ENCODE measurements at places on chromosomes 13 and 19.
A peak's percentile ranks its signal among the peaks of the same experiment; 100 is the strongest.

- DNase-seq, result peak; percentile 92
Measured at GRCh38 chr19:6249296-6249695, 30.5 kb downstream of the MLLT1 start.

DNA sequence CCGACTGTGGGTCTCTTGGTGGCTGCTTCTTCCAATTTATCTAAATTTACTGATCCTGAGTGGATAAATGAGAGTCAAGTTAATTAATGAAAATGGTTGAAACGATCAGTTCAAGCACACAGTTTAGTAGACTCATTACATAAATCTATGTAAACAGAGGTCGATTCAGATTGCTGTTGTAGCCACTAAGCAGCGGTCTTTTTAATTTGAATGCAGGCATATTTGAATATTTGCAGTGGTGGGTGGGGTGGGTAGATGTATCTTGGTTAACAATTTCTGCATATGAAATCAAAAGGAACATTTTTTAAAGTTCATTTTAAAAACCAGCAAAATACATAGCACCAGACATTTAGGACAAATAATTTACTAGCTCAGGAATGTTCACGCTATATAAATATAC lies 325.9 kb downstream of the KLF12 start:
- DNase-seq, result no peak

- DNase-seq, result no peak
Measured at GRCh38 chr13:66887088-66887487, 343.0 kb downstream of the PCDH9 start.

DNA sequence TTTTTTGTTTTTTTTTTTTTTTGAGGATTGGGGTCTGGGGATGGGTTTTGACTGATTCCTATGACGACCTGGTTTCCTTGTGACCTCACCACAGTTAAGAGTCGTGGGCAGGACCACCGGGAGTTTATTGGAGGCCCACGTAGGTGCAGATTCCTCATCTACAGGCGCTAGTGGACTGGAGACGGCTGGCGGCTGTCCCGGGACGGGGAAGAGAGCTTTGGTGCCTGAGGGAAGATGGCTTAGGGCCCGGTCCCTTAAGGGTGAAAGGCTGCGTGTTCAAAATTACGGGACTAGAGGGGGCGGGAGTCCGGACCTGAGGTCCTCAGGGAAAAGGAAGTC lies 682 bp upstream of the TEAD2 start:
- no peak for DNase-seq

DNA sequence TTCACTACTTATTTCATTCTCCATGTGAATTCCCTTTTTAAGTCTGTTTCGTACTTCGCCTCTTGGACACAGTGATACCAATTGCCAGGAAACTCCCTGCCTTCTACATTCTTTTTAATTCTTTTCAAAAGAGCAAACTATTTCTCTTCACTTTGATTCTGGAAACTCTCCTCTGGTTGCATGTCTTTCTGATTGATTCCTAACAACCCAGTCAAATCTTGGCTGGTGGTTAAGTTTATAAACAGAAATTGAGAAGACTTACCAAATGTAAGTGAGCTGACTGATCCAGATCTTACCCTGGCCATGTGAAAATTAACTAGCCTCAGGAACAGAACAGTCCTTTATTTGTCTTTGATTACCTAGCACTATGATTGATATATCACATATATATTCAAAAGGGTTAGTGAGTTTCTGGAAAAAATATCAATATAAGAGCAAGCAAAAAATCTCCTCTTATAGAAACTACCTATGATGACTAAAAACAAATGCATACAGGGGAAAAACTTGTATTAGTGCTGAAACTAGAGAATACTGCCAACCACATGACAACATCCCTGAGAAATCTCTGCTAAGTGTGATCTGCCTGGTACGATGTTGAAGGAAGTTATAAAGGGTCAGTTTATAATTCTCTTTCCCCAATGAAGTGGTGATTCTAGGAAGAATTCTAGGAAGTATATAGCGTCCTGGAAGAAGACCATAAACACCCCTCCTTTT lies 152.6 kb upstream of the HTR2A start:
- no peak for DNase-seq

DNA sequence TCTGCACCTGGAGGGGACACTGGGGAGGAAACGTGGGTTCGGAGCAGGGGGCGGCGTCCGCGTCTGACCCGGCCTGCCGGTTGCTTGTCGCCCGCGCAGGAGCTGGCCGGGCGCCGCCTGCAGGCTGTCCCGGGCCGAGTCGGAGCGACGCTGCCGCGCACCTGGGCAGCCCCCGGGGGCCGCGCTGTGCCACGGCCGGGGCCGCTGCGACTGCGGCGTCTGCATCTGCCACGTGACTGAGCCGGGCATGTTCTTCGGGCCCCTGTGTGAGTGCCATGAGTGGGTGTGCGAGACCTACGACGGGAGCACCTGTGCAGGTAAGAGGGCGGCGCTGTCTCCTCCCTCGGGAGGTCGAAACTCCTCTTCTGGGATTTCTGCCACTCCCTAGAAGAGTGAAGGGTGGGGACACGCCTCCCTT lies 1.3 kb downstream of the ITGBL1 start:
- DNase-seq, result no peak

- peak; percentile 73 for DNase-seq
Measured at GRCh38 chr13:51731759-51732158, 72.2 kb downstream of the DHRS12 start.

DNA sequence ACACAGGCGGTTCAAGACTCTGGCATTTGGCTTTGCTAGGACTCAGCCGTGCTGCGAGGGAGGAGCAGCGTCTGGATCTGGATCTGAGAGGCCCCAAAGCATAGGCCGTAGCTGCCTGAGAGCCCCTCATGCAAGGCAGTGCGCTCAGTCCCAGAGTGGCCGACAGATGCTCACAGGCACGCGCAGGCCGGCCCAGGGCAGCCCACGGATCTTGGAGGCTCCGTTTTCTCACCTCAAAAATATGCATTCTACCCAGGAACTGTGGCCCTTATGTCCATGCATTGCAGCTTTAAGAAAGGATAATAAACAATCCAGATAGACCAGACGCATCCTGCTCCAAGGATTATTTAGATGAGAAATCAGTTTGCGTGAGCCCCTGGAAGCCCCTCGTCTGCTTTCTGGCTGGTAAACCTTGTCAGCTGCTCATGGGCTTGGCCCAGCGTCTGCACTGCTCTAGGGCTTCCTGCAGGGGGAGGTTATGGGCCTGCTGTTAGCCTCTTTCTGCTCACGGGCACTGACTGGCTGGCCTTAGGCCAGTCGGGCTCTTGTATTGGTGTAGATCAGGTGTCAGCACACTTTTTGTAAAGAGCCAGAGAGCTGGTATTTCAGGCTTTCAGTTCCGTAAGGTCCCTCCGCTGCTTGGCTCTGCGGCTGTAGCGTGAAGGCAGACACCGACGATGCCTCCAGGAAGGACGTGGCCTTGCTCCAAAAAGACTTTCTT lies 24.2 kb downstream of the TEX29 start:
- peak; percentile 27 for DNase-seq

GRCh38 chr13:112743451-112744167 lies 53.8 kb downstream of the ATP11A start:
- DNase-seq, result no peak

GRCh38 chr13:21014502-21015170 lies 46.8 kb downstream of the LATS2 start:
- peak; percentile 23 for DNase-seq

- no peak for DNase-seq
Measured at GRCh38 chr13:30874561-30874960, 31.5 kb upstream of the MEDAG start.

GRCh38 chr19:37899453-37899852 lies 6.9 kb downstream of the WDR87 start:
- DNase-seq, result no peak

GRCh38 chr19:6654347-6655310 lies 15.3 kb downstream of the TNFSF14 start:
- no peak for DNase-seq

- peak; percentile 36 for DNase-seq
Measured at GRCh38 chr19:12126707-12127106, 13.4 kb downstream of the ZNF20 start.

- no peak for DNase-seq
Measured at GRCh38 chr13:30647824-30648521, 30.3 kb downstream of the USPL1 start.

- no peak for DNase-seq
Measured at GRCh38 chr13:20438801-20439200, 86.9 kb downstream of the CRYL1 start.

DNA sequence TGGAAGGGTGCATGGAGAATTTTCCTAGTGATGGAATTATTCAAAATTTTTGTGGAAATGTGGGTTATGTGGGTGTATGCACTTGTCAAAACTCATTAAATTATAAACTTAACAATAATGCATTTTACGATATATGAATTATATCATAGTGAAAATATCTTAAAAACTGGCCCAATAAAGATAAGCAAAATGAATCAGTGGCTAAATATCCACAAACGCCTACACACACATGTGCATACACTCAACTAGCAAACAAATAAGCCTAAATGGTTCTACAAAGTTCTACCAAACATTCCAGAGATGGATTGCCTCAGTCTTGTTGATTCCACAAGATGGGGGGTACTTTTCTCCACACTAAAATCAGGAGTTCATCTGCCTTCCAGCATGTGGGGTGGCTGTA lies 349.5 kb downstream of the TSHZ3 start:
- no peak for DNase-seq

- no peak for DNase-seq
Measured at GRCh38 chr19:742540-743075, 8.3 kb upstream of the MISP start.

GRCh38 chr13:50699874-50700663 lies 143.4 kb downstream of the DLEU7 start:
- DNase-seq, result no peak

GRCh38 chr19:41249707-41250423 lies 14.3 kb upstream of the HNRNPUL1 start:
- no peak for DNase-seq

- no peak for DNase-seq
Measured at GRCh38 chr19:57008432-57008831, 111.4 kb upstream of the USP29 start.

- DNase-seq, result no peak
Measured at GRCh38 chr13:21015284-21015683, 46.1 kb downstream of the LATS2 start.

DNA sequence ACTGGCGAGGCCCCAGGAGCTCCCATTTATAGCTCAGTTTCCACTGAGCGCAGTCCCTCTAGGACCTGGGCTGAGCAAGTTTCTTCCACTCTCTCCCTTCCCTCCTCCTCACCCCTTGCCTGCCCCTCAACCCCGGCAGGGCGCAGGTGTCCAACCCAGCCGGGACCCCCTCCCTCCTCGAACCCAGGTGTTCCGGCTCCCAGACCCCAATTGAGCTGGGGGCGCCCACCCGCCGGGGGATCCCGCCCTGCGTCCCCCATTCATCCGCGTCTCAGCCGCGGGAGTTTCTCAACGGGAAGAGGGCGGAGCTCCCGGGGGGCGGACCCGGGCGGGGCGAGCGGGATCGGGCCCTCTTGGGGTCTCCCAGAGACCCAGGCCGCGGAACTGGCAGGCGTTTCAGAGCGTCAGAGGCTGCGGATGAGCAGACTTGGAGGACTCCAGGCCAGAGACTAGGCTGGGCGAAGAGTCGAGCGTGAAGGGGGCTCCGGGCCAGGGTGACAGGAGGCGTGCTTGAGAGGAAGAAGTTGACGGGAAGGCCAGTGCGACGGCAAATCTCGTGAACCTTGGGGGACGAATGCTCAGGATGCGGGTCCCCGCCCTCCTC lies at the start of gene KIRREL2:
Gene KIRREL2 (plus strand): TSS at position 366 of the 604 bp plus-strand sequence. CDS start 209 bp downstream, at position 575.
- no peak for DNase-seq

DNA sequence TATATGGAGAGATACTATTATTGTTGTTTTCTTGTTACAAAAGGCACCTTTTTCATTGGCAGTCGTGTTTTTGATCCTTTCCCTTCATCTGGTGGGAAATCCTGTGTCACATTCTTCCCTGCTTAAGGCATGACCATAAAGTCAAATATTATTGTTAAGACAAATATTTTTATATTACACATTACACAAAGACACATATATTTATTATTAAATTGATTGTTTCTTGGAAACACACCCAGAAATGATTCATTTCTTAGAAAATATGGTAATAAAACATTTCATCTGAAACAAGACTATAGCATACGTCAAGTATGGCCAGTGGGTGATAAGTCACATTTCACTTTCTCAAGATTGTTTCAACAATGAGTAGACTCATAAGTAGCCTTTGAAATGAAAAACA lies 77.3 kb downstream of the KCTD12 start:
- no peak for DNase-seq

GRCh38 chr13:29529754-29530153 lies 65.7 kb downstream of the SLC7A1 start:
- DNase-seq, result no peak

DNA sequence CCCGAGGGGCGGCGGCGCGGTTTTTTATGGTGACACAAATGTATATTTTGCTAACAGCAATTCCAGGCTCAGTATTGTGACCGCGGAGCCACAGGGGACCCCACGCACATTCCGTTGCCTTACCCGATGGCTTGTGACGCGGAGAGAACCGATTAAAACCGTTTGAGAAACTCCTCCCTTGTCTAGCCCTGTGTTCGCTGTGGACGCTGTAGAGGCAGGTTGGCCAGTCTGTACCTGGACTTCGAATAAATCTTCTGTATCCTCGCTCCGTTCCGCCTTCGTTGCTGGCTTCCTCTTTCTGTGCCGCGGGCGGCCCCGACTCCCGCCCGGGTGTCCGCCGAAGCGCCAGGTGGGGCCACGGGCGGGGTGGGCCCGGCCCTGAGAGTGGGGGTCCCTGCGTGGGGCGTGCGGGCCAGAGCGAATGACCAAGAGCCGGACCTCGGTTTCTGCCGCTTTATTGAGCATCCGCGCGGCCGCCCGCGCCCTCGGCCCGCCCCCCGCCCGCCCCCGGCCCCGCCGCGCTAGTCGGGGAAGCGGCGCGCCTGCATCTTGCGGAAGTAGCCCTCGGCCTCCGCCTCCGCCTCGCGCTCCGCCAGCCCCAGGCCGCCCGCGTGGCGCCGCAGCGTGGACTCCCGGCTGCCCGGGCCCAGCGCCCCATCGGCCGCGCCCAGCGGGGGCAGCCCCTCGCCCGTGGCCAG lies 9.6 kb downstream of the PLPPR3 start:
- no peak for DNase-seq

DNA sequence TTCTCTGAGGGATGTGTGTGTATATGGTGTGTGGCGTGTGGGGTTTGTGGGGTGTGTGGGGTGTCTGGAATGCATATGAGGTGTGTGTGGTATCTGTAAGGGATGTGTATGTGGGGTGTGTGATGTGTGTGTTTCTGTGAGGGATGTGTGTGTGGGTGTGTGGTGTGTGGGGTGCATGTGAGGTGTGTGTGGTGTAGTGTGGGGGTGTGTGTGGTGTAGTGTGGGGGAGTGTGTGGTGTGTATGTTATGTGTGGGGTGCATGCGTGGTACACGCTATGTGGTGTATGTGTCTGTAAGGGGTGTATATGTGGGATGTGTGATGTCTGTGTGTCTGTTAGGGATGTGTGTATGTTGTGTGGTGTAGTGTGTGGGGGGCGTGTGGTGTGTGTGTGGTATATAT lies 300.0 kb downstream of the FGF9 start:
- no peak for DNase-seq

DNA sequence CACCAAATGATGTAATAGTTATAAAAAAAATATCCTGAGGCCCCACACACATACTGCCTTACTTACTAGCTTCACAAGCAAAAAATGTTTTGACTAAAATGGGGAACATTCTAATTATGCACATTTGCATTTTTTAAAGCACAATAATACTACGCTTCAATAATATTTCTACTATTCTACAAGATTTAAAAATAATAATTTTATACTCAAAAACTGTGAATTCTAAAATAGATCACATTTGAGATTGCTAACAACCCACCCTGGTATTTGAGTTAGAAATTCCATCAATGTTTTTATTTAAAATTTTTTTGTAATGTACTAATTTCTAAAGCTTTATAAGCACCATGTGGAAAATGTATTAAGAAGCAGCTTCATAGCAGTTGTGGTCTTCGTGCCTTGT lies 24.2 kb downstream of the CCDC169 start:
- DNase-seq, result no peak

Measured in SK-MEL-5 (cell line).